ENCODE measurements at places on chromosomes 3 and 15. TPM values are rescaled to one million over a fixed set of nuclear protein-coding genes. Genes with fewer than 3 reads are reported as not detected.
A peak's percentile ranks its signal among the peaks of the same experiment; 100 is the strongest.

DNA sequence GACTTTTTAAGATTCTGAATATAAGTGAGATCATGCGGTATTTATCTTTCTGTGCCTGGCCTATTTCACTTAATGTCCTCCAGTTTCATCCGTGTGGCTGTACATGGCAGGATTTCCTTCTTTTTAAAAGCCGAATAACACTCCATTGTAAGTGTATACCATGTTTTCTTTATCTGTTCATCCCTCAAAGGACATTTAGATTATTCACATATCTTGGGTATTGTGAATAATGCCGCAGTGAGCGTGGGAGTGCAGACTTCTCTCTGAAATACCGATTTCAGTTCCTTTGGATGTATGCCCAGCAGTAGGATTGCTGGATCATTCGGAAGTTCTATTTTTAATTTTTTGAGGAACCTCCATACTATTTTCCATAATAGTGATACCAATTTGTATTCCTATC is 136.1 kb downstream of the APBA2 start:
- DNase-seq: no peak
- peaks cover 39% of the 10 kb centered on the region for H3K4me1 ChIP-seq
- no peak overlapping the region for H3K27ac ChIP-seq
- H3K4me3 ChIP-seq: no peak overlapping the region

DNA sequence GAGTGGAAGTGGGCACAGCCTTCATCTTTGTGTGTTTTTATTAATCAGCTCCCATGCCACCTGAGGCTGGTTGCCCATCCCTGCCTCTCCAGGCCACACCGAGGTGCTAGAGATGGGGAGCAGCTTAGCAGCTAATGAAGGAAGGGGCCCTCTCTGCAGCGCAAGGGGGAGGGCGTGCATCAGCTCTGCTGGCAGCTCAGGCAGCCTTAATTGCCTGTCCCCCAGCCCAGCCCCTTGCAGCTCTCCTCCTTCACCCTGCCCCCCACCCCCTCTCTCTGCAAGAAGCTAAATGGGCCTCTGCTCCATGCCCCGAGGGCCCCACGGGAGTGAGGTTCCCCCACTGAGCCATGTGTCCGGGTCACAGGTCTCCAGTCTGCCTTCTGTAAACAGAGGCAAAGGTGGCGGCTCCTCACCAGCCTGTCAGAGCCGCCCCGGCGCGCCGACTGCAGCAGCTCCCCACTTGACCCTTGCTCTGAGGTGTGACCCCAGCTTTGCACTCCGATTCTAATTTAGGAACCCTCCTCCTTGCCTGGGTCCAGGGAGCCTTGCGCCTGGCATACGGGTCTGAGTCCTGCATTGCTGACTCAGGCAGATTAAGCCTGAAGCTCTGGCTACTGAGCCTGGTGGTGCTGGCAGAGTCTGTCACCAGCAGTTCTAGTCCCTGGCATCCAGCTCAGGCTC is 27.9 kb upstream of the NTRK3 start:
- H3K4me3 ChIP-seq: no peak overlapping the region
- H3K27me3 ChIP-seq: peaks cover 74% of the 10 kb centered on the region
- H3K4me1 ChIP-seq: peaks cover 5% of the 10 kb centered on the region
- no peaks in the 10 kb centered on the region for H3K36me3 ChIP-seq
- H3K27ac ChIP-seq: no peak overlapping the region
- no peak for DNase-seq

GRCh38 chr3:127064391-127065137 is 81.6 kb downstream of the PLXNA1 start:
- H3K27me3 ChIP-seq: peaks cover 2% of the 10 kb centered on the region
- no peak overlapping the region for H3K4me3 ChIP-seq
- H3K4me1 ChIP-seq: no peaks in the 10 kb centered on the region
- H3K27ac ChIP-seq: peak overlapping the region; percentile 62

- no peaks in the 10 kb centered on the region for H3K36me3 ChIP-seq
- DNase-seq: no peak
- H3K27me3 ChIP-seq: peaks cover 26% of the 10 kb centered on the region
- peak overlapping the region; percentile 96 for H3K4me3 ChIP-seq
- H3K4me1 ChIP-seq: peaks cover 39% of the 10 kb centered on the region
- H3K27ac ChIP-seq: no peak overlapping the region
Observed at GRCh38 chr3:187736418-187736871, 8.8 kb downstream of the BCL6 start.

DNA sequence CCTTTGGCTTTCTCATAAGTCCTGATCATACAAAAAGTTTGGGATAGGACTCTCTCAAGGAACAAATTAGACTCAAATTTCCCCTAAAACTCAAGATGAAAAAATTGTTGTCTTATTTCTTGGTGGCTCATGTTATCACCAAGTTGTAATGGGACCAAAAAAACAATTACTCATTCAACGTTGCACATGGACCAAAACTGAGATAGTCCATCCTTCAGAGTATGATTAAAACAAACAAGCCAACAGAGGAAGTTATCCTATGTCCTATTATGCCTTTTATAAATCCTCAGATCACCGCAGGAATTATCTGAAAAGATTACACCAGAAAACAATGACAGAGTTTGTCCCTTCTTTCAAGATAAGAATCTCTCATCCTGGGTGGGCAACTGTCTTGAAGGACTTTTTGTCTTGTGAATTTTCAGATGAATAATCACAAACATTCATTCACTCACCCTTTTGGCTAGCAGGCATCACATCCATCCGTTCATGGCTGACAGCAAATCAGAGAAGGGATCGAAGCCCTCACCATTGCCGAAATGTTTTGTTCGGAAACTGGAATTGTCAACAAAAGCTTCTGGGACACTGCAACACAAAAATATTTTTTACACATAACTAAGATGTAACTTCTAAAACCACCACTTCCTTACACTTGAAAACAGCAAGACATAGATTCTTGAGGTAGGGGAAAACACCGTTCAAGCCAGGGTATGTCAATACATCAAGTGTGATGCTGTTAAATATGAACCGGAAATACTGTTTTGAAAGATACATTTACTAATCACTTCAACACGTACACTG is 90.4 kb downstream of the FOXP1 start:
- H3K4me3 ChIP-seq: no peak overlapping the region
- no peak overlapping the region for H3K27ac ChIP-seq
- no peaks in the 10 kb centered on the region for H3K27me3 ChIP-seq
- peaks cover 22% of the 10 kb centered on the region for H3K36me3 ChIP-seq
- no peak for DNase-seq
- peaks cover 14% of the 10 kb centered on the region for H3K4me1 ChIP-seq

DNA sequence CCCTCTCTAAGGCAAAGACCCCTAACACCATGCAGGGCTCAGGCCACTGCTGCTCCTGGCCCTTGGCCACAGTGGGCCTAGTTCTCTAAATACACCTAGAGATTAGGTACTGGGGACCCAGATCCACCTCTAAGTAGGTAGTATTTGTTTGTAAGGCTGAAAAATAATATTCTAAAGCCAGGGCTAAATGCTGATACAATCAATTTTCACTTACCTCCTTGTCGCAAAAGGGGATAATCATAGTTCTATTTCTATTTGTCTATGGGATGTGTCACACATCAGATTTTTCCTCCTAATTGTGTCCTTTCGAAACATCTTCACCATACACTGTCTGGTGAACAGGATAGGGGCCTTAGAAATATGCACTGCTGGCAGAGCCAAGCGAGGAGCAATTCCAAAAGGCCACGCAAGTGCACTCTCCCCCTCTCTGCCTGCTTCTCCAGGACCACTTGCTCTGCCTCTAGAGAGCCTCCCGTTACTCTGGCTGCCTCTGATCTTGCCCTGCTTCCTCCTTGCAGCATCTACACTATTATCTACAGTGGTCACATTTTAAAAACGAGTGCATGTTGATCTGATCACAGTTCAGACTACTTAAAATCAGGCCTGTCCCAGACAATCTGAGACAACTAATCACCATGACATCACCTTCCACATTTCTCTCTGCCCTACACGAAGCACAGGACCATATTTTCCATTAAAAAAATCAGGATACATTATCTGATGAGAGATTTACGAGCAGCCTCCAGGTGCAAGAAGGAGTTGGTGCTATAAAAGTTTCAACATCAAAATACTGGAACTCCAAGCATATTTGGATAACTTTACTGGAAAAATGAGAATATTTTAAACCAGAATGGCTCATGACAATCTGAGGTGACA is 115.4 kb downstream of the MYLK start:
- peaks cover under 1% of the 10 kb centered on the region for H3K36me3 ChIP-seq
- H3K4me3 ChIP-seq: no peak overlapping the region
- peaks cover 16% of the 10 kb centered on the region for H3K4me1 ChIP-seq
- H3K27me3 ChIP-seq: no peaks in the 10 kb centered on the region
- DNase-seq: no peak
- no peak overlapping the region for H3K27ac ChIP-seq

The FOXP1 gene
- 22.8 TPM for total RNA-seq

DNA sequence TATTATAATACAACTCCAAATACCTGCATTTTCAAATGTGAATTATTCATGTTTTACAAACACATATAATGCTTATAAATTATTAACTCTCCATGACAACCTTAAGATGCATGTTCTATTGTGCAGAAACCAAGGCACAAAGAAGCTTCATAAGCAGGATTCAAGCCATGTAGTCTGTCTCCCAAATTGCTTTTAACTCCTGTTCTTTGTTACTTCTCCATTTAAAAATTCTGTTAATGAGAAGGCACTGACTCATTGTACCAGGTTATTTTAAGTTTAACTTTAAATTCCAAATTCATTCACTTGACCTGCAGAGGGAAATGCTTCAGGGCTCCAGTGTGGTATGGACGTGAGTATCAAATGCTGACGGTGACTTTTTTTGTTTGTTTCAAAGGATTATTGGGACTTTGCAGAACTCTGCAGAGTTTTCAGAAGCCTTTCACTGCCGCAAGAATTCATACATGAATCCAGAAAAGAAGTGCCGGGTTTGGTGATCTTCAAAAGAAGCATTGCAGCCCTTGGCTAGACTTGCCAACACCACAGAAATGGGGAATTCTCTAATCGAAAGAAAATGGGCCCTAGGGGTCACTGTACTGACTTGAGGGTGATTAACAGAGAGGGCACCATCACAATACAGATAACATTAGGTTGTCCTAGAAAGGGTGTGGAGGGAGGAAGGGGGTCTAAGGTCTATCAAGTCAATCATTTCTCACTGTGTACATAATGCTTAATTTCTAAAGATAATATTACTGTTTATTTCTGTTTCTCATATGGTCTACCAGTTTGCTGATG is 100.0 kb downstream of the MME start:
- no peaks in the 10 kb centered on the region for H3K4me1 ChIP-seq
- H3K4me3 ChIP-seq: no peak overlapping the region
- DNase-seq: no peak
- no peaks in the 10 kb centered on the region for H3K36me3 ChIP-seq

- H3K36me3 ChIP-seq: peaks cover 2% of the 10 kb centered on the region
- H3K4me3 ChIP-seq: no peak overlapping the region
- H3K4me1 ChIP-seq: peaks cover 14% of the 10 kb centered on the region
- DNase-seq: no peak
Observed at GRCh38 chr3:58161435-58162398, 49.1 kb downstream of the DNASE1L3 start.

The CPNE4 gene
- total RNA-seq: 18.1 TPM

DNA sequence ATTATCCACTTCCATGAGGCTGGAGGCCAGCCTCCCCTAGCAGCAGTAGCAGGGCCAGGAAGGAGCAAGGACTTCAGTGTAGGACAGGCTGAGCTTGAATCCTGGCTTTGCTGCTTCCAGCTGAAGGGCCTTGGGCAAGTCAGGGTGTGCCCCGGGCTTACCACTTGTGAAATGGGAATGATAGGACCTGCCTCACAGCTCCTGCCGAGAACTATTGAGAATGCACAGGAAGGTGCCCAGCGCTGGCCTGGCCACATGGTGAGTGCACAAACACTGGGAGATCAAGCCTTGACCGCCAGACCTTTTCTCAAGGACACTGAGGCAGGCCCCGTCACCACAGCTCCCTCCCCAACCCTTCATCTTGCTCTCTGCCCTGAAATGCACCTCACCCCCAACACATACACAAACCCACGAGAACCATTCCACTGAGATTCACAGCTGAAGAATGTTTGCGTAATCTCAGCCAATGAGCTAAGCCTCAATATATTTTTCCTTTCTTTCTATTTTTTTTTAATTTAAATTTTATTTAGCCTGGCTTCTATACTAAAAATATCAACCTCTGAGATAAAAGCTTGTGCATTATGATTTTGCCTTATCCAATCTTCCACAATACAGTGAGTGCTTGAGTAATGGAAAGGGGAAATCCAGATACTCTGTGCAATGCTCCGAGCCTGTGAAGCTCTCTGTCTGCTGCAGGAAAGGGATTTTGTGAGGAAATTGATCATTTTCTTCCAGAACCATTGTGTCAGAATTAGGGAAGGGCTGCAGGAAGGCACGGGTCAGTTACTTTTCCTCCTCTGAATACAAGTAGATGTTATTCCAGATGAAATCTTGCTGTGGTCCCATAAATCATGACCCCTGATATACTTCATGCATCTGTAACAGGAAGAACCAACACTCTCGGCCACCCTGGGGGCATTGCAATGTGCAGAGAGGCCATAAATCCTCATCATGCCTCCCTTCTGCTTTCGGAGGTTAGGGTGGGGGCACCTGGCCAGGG is 193.9 kb downstream of the TLE3 start:
- H3K27ac ChIP-seq: no peak overlapping the region
- DNase-seq: no peak
- no peak overlapping the region for H3K4me3 ChIP-seq
- peaks cover 36% of the 10 kb centered on the region for H3K27me3 ChIP-seq
- H3K36me3 ChIP-seq: no peaks in the 10 kb centered on the region
- peaks cover 11% of the 10 kb centered on the region for H3K4me1 ChIP-seq

GRCh38 chr3:189927975-189928895 is 192.5 kb downstream of the P3H2 start:
- no peak overlapping the region for H3K4me3 ChIP-seq
- H3K4me1 ChIP-seq: no peaks in the 10 kb centered on the region
- no peaks in the 10 kb centered on the region for H3K36me3 ChIP-seq
- no peak for DNase-seq
- no peak overlapping the region for H3K27ac ChIP-seq

- H3K4me3 ChIP-seq: peak overlapping the region; percentile 15
- H3K36me3 ChIP-seq: peaks cover 99% of the 10 kb centered on the region
Observed at GRCh38 chr15:25054943-25055342, 100.2 kb downstream of the SNRPN start.

The CDHR4 gene
- total RNA-seq: 0.12 TPM

DNA sequence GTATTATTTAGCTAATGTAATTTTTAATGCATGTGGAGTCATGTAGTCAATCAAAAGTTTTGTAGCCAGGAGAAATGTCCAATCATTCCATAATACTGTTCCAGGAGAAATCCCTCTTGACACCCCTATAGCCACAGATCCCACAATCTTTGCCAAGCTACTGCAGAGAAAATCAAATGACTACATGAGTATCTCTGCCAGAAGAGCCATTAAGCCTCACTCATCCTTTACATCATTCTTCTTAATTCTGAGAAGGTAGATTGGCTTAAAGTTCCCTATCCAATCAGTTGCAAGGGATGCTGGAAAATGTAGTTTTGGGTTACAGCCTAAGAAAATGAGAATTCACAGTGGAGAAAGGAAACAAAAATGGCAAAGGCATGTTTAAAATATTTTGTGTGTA is 502.1 kb downstream of the ZBBX start:
- no peaks in the 10 kb centered on the region for H3K27me3 ChIP-seq
- no peak overlapping the region for H3K4me3 ChIP-seq
- no peak overlapping the region for H3K27ac ChIP-seq
- DNase-seq: no peak
- no peaks in the 10 kb centered on the region for H3K36me3 ChIP-seq
- no peaks in the 10 kb centered on the region for H3K4me1 ChIP-seq

- no peak for DNase-seq
- no peak overlapping the region for H3K27ac ChIP-seq
- H3K4me3 ChIP-seq: no peak overlapping the region
- peaks cover 8% of the 10 kb centered on the region for H3K36me3 ChIP-seq
Observed at GRCh38 chr15:70650567-70651302, 112.6 kb downstream of the UACA start.

GRCh38 chr3:196735751-196736150 is 3.9 kb upstream of the PAK2 start:
- DNase-seq: no peak
- H3K27ac ChIP-seq: no peak overlapping the region
- peak overlapping the region; percentile 25 for H3K4me3 ChIP-seq
- H3K27me3 ChIP-seq: no peaks in the 10 kb centered on the region
- H3K4me1 ChIP-seq: peaks cover 4% of the 10 kb centered on the region
- peaks cover 20% of the 10 kb centered on the region for H3K36me3 ChIP-seq
